ENCODE measurements at places on chromosomes 16 and 17.

DNA sequence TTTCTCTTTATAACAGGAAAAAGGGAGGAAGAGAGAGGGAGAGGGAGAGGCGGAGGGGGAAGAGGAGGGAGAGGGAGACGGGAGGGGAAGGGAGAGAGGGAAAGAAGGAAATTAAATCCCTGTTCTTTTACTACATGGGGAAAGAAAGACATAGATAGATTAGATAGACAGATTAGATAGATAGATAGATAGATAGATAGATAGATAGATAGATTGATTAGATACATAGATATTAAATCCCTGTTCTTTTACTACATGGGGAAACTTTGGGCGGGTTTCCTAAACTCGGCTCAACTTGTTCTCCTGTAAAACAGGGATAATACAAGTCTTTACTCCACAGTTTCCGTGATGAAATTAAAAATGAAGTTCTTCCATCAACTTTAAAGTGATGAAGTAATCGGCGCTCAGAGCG, 661 bp downstream of the RFWD3 start:
- no peak for DNase-seq

GRCh38 chr16:9125658-9126505, 34.4 kb downstream of the HAPSTR1 start:
- no peak for DNase-seq

- no peak for DNase-seq
Measured at GRCh38 chr16:11060364-11060763, 116.0 kb downstream of the CLEC16A start.

- no peak for DNase-seq
Measured at GRCh38 chr17:45825792-45826191, 18.9 kb upstream of the SPPL2C start.

- no peak for DNase-seq
Measured at GRCh38 chr17:77285594-77286390, 145.0 kb downstream of the SEC14L1 start.

DNA sequence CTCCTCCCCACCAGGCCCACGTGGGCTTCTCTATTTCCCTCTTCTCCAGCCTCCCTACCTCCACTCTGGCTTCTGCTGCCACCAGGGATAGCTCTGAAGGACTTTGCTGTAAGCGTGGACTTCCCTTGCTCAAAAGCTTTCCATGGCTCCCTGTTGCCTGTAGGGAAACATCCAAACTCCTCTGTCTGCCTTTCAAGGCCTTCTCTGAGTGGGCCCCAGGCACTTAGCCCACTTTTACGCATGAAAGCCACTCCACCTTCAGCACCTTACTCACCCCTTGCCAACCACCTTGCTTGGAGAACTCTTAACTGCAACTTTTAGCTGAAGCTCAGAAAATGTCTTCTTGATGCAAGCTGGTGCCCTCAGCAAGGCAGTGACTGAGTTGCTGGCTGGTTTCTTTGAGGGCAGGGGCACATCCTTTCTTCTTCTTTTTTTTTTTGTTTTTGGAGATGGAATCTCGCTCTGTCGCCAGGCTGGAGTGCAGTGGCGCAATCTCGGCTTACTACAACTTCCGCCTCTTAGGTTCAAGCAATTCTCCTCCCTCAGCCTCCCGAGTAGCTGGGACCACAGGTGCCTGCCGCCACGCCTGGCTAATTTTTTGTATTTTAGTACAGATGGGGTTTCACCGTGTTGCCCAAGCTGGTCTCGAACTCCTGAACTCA, 52.0 kb upstream of the DLX4 start:
- DNase-seq, result no peak

DNA sequence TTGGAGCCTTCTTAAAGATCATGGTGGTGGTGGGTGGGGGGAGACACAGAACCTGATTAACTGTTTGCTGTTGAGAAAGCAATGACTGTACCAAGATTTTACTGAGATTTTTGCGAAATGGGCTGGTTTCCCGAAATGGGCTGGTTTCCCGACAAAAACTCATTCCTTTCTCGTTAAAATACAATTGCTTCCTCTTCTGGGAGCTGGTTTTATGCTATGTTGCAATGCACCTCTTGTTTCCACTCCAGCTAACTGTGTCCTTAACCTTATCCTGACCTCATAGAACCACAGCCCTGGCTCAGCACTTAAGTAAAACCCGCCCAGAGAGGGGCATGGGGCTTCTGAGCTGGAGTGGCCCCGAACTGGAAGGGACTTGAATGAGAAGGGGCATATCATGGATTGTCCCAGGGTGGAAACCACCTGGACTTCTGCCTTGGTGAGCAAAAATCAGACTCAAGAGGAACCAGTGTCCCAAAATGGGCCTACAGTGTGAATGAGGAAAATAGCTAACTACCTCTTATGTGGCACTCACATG, 20.9 kb downstream of the FAM20A start:
- no peak for DNase-seq

GRCh38 chr17:17186051-17186450, 20.1 kb downstream of the PLD6 start:
- no peak for DNase-seq

- DNase-seq, result no peak
Measured at GRCh38 chr16:23999663-24000062, 163.9 kb downstream of the PRKCB start.

DNA sequence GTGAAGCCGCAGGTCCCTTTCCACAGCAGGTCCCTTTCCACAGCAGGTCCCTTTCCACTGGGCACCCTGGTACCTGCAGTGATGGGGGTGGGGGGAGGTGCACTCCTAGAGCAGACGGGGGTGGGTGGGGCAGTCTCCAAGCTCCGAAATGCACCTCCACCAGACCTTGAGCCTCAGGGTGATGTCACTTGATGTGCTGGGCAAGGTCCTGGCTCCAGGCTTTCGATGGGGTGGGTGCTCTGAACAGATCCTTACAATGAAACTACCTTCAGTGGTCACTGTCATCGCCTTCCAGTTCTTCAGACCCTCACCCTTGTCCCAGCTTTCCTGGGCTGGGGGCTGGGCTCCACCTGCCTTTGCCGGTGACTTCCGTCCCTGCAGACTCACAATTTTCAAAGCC, 1.5 kb upstream of the METRNL start:
- no peak for DNase-seq

GRCh38 chr17:56832446-56832845, 1.3 kb downstream of the C17orf67 start:
- no peak for DNase-seq

DNA sequence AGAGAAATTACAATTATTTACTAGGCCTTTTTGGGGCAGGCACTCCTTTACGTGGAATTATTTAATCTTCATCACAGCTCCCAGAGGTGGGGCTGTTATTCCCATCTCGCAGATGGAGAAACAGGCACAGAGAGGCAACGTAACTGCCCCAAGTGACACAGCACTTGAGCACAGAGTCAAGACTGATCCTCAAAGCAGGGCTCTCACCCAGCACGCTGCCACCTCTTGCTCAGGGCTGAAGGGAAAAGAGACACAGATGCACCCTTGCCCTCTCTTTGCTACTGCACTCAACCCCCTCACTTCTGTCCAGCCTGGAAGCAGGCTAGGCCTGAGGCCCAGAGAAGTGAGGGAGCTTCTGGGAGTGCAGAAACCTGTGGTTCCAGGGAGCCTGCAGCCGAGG, 4.4 kb downstream of the ADAM11 start:
- DNase-seq, result no peak

- no peak for DNase-seq
Measured at GRCh38 chr17:61966191-61966590, 38.4 kb upstream of the INTS2 start.

DNA sequence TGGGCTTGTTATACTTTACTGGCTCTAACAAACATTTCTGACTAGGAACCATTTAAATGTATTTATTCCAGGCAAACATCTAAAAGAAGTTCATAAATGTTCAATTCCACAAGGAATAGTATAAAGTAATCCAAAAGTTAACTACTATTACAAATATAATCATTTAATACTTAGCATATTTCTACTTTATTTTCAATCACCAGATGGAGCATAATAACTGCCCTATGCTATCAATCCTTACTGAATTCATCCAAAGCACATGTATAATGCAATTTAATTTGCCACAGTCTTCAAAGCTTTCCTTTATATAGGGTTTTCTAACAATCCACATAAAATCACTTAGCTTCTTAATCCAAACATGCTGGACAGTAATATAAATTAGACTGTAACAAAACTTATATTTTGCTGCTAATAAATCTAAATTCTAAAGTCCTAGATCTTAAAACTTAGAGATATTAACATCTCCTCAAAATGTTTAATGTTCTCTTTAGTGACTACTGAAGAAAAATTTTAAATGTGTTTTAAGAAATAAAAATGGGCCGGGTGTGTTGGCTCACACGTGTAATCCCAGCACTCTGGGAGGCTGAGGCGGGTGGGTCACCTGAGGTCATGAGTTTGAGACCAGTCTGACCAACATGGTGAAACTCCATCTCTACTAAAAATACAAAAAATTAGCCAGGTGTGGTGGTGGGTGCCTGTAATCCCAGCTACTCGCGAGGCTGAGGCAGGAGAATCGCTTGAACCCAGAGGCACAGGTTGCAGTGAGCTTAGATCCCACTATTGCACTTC, 5.9 kb downstream of the MEIOB start:
- DNase-seq, result no peak

DNA sequence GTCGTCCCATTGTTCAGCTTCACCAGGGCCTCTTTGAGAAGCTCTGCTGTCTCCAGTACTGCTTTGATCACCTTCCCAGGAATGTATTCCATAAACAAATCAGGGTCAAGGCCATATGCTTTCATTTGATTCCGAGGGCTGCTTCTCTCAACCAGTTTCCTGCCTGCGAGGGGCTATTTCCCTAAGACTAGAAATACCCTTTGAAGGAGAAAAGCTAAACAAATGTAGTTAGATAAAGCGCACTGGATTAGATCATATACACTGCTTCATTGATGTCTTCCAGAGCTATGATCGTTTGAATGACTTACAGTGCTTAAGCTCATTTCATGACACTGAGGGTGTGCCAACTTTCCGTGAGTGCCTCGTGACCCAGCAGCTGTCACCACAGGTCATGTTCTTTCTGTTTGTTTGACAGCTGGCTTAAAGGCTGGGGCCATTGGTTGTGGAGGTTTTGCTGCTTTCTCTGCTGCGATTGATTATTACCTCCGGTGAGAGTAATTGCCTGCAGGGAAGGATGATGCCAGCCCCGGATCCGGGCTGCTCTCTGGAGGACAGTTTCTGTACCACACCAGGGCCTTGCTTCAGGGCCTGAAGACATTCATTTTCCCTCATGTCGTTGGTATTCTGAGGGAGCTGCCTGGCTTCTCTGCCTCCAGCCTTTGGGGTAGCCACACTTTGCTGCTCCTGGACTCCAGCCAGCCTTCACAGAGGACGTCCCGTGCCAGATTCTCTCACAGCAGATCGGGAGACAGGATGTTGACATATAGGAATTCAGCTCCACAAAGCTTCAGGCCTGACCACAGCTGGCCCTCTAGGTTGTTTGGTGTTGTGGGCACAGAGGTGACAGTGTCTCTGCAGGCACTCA, 3.9 kb downstream of the TIMM22 start:
- no peak for DNase-seq

DNA sequence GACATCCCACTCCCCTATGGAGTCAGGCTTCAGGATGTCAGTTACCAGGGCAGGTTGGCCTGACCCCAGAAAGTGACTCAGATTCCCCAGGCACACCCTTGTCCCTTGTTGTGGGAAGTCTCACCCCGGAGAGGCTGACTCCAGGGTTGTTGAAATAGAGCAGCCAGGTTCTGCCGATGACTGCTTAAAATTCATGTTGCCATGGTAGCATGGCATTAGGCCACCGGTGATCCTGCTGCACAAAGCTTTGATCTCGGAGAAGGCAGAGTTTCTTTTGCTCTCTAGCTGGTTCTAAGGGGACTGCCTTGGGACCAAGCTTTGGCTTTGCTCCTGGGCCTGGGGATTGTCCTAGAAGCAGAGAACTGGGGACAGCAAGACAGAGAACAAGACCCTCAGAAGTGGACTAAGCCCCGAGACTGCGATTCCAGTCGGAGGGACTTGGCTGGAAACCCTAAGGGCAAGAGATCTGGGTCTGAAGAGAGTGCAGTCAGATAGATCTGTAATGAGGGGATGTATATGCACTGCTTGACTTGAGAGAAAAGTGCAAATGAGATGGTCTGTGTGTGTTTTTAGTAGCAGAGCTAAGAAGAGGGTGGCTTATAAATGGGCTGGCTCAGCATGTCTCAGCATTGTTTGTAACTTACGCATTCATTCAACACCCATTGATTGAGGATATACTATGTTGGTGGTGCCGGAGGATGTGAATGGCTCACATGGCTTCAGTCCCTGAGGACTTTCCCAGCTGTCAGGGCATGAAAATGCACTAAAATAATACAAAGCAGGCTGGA, 106.9 kb downstream of the RGS9 start:
- no peak for DNase-seq

DNA sequence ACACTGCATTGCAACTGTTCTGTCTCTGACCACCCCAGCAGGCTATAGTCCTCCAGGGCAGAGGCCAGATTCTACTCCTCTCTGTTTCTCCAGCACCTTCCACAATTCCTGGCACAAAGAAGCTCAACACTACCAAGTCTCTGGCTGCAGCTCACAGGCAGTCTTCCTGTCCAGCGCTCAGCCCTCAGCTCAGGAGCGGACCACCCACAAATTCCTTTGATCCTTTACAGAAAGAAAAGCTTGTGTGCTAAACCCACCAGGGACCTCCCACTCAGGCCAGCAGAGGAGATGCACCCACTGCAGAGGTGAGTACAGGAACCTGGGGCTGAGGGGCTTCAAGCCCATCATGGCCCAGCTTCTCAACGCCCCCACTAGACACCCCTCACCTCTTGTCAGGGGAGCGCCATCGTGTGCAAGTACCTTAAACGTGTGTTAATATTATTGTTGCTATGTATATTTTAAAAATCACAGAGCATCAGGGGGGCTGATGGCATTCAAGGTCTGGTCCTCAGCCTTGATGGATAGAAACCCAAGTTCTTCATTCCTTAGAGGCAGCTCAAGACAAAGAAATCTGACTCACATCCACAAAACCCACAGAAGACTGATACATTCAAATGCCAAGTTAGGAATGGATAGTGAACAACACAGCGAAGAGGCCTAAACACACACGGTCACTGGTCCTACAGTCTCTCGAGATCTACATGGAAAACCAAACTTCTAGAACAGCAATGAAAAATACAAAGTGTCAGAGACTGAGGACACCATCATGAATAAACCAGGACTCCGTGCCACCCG, 8.4 kb downstream of the HSDL1 start:
- DNase-seq, result no peak

GRCh38 chr17:73022694-73023093, 69.8 kb downstream of the SLC39A11 start:
- DNase-seq, result no peak

DNA sequence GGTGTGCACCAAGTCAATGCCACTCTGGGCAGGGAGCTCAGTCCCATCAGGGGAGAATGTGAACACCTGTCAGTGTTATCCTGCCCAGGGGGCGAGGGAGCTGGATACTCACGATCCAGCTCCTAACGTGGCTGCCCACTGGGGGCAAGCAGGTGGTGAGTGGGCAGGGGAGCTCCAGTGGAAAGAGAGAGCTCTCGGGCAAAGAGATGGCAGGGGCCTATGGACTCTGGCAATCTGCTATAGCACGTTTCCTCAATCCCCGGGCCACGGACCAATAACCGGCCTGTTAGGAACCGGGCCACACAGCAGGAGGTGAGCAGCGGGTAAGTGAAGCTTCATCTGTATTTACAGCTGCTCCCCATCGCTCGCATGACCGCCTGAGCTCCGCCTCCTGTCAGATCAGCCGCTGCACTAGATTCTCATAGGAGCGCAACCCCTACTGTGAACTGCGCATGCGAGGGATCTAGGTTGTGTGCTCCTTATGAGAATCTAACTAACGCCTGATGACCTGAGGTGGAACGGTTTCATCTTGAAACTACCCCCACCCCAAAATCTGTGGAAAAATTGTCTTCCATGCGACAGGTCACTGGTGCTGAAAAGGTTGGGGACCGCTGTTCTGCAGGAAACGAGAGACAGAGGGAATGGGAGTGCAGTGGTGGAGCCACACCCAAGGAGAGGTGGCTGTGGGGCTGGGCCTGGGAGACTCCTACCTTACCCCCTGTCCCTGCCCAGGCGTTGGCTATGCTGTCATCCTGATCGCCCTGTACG, 15.6 kb downstream of the SLC6A2 start:
- DNase-seq, result no peak
